ENCODE measurements at places on chromosomes 1 and 21.

- no peak for DNase-seq
Measured at GRCh38 chr1:63663873-63664272, 70.7 kb downstream of the PGM1 start.

DNA sequence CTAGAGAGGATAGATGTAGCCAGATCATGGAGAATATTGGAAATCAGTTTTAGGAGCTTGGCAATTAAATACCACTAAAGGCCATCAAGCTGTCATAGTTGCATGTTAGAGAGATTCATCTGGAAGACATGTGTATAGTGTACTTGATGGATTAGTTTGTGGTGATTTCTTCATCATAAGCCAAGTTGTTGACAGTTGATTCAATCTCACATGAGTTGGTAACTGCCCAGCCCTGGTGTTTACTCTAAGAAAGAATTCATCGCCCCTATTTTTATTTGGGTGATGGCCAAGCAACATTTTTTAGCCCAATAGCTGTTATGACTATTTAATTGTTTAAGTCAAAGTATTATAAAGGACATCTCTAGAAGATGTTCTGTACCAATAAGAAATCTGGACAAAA, 737.6 kb downstream of the PLA2G4A start:
- no peak for DNase-seq

GRCh38 chr1:209607102-209607794, 23.7 kb downstream of the CAMK1G start:
- DNase-seq = no peak

- no peak for DNase-seq
Measured at GRCh38 chr1:228937351-228937750, 202.1 kb downstream of the RHOU start.

DNA sequence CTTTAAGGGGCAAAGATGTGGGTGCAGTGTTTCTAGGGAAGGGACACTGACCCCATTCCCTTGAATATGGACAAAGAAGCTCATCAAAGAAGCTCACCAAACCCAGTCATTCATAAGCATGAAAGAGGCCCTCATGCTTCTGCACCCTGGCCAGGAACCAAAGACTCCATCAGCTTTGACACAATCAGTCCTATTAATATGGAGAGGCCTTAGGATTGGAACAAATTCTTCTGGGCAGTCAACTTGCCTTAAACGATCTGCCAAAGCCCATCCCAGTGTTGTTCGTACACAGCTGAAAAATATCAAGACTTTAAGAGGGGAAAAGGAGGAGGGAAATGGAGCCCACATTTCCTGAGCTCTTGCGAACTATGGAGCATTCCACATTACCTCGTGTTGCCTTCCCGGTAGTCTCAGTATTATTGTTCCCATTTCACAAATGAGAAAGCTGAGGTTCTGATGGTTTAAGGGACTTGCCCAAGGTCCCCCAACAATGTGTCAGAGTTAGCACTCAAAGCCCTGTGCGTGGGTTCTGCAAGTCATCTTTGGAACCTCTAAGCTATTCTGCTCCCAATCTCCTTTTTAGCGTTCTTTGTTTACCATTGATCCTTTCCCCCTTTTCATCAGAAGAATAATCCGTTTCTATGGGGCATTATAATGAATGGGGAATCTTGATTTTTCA, 161.9 kb downstream of the ZBTB18 start:
- DNase-seq = no peak

DNA sequence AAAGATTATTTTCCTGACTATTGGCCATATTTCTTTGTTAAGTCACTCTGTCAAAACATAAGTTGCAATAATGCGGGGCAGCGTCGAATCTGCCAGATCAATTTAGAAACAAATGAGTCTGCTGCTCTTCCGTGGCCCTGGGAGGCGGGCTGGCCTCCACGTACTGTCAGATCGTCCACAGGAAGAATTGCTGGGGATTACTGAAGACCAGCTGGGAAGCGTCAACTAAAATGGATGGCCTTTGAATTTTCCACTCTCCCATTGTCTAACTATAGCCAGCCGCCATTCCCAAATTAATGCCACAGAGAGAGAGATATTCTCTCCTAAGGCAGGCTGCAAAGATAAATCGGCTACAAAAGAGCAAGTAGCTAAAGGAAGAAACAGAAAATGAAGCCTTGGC, 560.2 kb downstream of the SMYD3 start:
- DNase-seq = no peak

DNA sequence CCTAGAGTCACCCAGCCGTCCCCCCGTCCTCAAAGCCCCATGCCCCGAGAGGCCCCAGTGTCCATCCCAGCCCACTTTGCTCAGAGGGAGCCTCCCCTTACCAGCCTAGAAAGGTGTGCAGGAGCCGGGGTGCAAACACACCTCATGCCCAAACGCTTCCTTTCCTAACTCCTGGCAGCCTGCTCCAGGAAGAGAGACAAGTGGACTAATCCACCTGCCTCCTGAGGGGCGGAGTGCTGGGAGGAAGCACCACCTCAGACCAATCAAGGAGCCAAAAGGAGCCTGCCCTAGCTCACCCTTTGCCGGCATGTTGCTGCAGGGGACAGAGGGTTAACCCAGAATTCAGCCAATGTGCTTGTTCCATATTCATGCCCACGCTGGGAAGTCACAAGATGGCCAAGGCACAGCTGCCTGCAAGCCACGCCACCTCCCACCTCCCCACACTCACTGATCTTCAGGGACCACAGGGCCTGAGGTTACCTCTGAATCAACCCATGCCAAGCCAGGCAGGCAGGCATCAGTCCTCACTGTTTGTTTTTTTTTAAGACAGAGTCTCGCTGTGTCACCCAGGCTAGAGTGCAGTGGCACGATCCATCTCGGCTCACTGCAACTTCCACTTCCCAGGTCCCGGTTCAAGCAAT, 27.8 kb downstream of the PLEKHA6 start:
- no peak for DNase-seq

- peak; percentile 38 for DNase-seq
Measured at GRCh38 chr1:54816130-54816529, 15.0 kb upstream of the TTC22 start.

DNA sequence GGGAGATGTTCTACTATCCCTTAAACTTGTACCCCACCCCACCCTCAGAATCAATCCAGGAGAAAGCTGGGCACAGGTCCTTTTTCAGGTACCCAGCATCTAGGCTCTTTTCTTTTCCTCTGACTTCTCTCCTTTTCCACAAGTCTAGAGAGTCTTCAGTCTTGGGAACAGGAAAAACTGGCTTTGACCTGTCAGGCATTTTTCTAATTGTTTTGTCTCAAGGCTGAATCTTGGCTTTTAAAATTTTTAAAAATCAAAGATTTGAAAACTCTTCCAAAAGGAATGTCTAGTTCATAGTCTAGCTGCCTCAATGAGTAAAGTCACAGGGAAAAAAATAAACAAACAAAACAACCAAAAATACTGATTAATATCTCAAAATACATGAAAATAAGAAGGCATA, 161.5 kb downstream of the HFM1 start:
- DNase-seq = no peak

GRCh38 chr1:87330885-87331364, 2.2 kb downstream of the LMO4 start:
- DNase-seq = peak; percentile 61

GRCh38 chr1:233614743-233615521, 1.0 kb downstream of the KCNK1 start:
- no peak for DNase-seq

- DNase-seq = no peak
Measured at GRCh38 chr21:17527240-17527639, 14.4 kb downstream of the CXADR start.

DNA sequence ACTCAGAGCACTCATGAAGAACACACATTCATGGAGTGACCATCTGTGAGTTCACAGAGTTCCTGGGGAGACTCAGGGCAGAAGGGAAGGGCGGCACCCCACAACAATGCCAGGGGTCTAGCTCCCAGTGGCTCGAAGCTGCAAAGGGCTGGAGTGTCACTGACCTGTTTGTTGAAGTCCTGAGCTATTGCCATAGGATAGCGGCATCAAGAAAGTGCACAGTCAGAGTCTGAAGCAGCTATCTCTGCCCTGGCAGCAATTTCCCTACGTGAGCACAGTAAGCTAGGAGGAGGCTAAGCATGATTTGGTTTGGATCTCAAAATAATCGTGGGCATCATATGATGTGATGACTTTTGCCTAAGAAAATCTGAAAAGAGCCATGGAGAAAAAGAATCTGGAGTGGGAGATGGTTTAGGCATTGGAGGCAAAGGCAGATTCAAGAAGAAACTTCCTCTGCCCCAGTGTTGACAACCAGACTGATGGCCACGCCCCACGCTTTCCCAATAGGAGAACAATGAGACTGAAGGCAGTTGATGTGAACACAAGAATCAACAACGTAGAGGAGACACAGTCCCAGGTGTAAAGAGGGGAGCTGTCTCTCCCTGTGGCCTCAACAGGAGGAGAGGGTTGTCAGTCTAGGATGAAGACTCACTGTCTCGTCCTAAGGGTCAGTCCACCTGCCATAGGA, 100.0 kb upstream of the SLC25A33 start:
- DNase-seq = no peak

DNA sequence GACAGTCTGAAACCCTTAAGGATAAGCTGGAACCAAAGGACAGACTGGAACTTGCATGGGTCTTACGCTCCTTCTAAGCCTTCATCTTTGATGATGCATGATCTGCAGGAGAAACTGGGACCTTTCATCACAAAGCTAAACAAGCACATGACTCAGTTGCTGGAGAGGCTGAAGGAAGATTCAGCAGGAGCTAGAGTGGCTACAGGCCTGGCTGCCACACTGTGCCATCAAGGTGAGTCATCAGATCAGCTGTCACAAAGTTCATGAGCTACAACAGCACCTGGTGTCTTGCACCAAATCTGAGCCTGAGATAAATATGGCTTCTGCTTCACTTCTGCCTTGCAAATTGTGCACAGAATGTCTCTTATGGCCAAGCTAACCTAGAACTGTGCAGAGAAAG, 95.5 kb upstream of the MARK1 start:
- DNase-seq = peak; percentile 71

DNA sequence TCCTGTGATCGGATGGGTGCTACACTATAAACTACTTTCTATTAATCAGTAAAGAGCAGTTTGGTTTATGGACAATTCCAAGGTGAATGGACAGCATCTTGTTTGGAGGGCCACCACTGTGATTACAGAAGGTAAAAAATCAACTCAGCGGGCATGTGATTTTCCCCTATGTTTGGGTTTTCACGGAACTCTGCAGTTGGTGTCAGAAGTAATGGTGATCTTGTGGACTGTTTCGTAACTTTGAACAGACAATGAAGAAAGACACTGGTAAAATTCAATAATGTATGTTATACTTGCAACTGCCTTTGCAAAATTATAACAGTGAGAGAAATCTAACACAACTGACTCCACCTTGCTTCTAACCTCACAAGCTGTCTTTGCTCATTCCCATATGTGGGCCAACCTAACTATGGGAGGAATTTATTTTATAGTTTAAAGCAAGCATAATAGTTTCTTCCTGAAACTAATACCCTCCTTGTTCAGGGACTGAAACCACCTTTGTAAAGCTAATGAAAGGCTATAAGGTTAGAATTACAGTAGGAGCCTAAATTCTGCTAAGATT, 53.2 kb downstream of the TRIM33 start:
- no peak for DNase-seq

DNA sequence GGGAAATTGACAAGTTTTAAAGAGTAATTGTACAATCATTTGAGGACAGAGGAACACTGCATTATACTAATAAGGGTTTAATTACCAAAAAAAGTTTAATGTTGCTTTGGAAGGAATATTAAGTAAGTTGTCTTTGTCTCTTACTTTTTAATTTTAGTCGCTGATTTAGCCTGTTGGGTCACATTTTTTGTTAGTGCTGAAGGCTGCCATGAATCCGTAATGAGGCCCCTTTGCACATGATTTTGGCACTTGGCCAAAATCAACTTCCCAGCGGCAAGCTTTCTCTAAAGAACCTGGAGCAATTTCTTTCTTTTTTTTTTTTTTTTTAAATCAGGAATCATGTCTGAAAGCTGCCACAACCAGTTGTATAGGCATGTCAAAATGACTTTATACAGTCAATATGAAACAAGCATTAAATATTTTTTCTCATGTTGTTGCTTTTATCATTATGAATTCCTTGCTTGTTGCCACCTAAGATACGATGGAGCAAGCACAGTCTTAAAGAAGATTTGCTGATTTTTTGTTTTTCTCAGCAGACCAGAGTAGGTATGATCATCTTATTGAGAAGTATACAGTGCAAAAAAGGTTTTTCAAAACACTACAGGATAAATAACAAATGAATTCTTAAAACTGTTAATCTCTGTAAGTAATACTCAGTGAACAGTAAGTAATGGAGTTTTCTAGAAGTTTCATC, 690.4 kb downstream of the USP25 start:
- DNase-seq = no peak

GRCh38 chr1:42756956-42757891, 9.6 kb downstream of the P3H1 start:
- no peak for DNase-seq

DNA sequence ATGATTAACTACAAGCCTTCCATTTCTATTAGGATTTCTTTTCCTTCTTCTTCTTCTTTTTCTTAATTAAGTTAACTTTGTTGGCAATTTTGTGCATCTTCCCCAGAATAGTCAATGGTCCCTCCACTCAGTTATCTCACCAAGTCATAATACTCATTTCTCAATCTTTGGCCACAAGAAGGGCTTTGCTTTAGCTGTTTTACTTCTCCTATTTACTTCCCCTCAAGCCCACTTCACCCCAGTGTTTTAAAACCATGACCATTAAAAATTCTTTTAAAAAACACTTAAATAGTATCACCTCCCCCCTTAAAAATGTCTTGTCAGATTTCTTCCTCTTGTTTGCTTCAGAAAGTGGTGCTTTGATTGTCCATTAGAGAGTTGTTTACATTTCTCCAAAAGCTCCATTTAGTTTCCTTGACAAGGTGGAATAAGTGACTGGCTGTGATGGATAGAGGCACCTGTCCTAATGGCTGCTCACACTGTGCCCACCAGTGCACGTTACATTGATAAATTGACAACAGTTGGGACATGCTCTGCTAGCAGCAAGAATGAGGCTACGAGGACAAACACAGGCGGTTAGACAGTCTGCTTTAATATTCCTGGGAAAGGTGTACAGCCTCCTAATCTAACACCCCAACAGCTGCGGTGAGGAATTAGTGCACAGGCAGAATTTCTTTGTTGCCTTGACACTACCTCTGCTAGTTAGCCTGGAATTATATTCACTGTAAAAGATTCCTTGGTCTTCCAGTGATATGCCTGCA, 354.7 kb downstream of the LMO4 start:
- DNase-seq = no peak

DNA sequence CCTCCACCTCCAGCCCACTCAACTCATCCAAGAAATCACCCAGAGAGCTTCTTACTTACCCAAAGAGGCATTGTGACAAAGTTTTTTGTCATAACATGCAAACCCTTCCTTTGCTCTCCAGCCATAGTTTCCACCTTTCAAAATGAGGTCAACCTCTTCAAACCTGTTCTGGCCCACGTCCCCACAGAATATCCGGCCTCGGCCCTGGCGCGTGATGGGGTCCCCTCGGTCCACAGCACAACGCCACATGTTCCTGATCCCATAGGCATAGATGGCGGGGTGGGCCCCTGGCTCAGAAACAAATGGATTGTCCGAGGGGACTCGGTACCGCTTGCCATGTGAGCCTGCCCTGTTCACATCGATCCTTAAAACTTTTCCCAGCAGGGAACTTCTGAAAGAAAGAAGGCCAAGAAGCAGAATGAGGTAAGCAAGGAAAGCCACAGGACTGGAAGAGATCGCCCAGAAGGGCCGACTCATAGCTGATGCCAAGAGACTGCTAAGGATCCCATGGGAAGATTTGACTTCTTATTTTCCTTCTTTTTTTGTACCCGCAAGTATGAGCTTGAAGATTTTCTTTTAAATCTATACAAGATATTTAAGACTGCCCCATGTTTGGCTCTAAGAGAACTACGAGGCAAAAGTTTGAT, 7.8 kb downstream of the HHIPL2 start:
- DNase-seq = no peak
